ENCODE measurements at places on chromosomes 3 and 15.

- no peak overlapping the region for H3K27ac ChIP-seq
- DNase-seq = no peak
- no peaks in the 10 kb centered on the region for H3K4me1 ChIP-seq
- no peaks in the 10 kb centered on the region for H3K27me3 ChIP-seq
Observed at GRCh38 chr3:116453666-116454346, 8.5 kb upstream of the LSAMP start.

GRCh38 chr15:67181221-67181639 lies 73.2 kb downstream of the AAGAB start:
- H3K4me3 ChIP-seq = no peak overlapping the region
- H3K36me3 ChIP-seq = peaks cover 40% of the 10 kb centered on the region
- DNase-seq = no peak

- H3K36me3 ChIP-seq = peaks cover 45% of the 10 kb centered on the region
- peak overlapping the region; percentile 49 for H3K27ac ChIP-seq
- peaks cover 36% of the 10 kb centered on the region for H3K4me1 ChIP-seq
- no peak overlapping the region for H3K4me3 ChIP-seq
Observed at GRCh38 chr3:184334470-184335158, 2.8 kb upstream of the FAM131A start.

DNA sequence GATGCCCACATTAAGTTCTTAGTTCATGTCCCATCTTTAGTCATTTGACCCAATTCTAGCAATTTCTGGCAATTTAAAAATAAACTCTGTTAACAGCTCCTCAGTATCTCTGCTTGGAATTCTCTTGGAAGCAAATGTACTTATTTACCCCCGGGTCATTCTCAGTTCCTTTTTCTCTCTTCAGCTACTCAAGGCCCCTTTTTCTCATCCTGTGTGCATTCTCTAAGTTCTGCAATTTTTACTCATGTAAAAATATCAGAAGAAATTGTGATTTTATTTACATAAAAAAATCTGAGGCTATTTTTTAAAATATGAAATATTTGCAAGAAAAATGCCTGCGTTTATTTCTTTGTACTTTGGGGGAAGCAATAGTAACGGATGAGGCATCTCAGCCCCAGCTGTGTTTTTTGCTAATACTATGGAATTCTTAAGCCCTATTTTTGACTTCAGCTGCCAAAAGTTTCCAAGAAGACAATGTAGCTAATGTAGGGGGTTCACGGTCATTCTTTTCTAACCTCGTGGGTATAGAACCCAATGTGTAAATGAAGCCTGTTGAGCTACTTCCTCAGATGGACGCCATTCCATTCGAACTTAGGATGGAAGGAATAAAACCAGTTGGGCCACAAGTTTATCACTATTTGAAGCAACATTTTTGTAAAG lies 20.0 kb downstream of the CERS3 start:
- no peak for DNase-seq
- no peak overlapping the region for H3K4me3 ChIP-seq
- H3K4me1 ChIP-seq = no peaks in the 10 kb centered on the region
- H3K27me3 ChIP-seq = no peaks in the 10 kb centered on the region
- H3K36me3 ChIP-seq = no peaks in the 10 kb centered on the region

DNA sequence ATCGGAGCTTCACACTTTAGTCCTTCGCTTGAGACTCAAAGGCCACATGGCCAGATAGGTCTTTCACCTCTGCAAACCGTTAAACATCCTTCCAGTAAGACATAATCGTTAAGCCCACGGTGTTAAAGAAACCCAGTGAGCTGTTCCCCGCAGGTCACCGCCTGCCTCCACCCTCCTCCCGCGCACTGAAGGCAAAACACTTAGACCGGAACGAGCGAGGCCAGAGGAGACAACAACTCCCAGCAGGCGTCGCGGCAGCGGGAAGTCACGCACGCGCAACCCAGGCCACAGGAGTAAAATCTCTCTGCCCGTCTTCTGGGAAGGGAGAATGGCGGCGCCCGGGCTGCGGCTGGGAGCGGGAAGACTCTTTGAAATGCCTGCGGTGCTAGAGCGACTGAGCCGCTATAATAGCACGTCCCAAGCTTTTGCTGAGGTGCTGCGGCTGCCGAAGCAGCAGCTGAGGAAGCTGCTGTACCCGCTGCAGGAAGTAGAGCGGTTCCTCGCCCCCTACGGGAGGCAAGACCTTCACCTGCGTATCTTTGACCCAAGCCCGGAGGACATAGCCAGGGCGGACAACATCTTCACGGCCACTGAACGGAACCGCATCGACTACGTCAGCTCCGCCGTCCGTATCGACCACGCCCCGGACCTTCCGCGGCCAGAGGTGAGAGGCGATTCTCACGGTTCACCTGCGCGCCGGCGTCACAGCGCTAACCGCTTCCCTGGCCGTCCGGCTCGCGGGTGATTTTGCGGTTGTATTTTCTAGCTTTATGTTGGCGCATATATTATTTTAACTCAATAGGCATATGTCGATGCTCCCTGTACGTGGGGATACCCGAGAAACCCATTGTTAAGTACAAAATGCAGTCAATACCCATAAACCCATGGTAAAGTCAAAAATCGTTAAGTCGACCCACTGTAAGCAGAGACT lies at the start of gene GTPBP8:
GTPBP8 (plus strand) TSS at position 313 of the 931 bp plus-strand sequence; CDS start at position 329, 16 bp downstream.
- peak within 1 kb of the TSS; percentile 84 for H3K27ac ChIP-seq
- peak; percentile 94 for DNase-seq
- no peaks in the 10 kb centered on the region for H3K4me1 ChIP-seq
- peak within 1 kb of the TSS; percentile 83 for H3K4me3 ChIP-seq

- no peak overlapping the region for H3K4me3 ChIP-seq
- no peaks in the 10 kb centered on the region for H3K4me1 ChIP-seq
- H3K36me3 ChIP-seq = no peaks in the 10 kb centered on the region
- DNase-seq = no peak
- no peak overlapping the region for H3K27ac ChIP-seq
- no peaks in the 10 kb centered on the region for H3K27me3 ChIP-seq
Observed at GRCh38 chr3:148077318-148077923, 620.3 kb upstream of the AGTR1 start.

DNA sequence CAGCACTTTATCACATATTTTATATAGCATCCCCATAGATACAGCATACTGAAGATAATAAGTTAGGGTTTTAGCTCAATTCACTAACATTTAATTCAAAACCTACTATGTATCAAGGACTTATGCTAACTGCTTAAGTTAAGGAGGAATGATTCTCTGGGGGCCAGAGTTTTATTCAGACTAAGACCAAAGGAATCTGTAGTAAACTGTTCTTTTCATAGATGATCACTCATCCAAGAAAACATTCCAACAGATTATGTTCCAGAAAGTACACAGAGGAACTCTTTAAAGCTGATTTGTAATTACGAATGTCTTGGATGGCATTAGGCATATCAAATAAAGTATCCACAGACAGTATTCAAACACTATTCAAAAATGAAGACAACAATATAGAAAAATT lies 226.4 kb downstream of the SCAPER start:
- no peaks in the 10 kb centered on the region for H3K27me3 ChIP-seq
- no peaks in the 10 kb centered on the region for H3K36me3 ChIP-seq
- DNase-seq = no peak
- no peak overlapping the region for H3K4me3 ChIP-seq

DNA sequence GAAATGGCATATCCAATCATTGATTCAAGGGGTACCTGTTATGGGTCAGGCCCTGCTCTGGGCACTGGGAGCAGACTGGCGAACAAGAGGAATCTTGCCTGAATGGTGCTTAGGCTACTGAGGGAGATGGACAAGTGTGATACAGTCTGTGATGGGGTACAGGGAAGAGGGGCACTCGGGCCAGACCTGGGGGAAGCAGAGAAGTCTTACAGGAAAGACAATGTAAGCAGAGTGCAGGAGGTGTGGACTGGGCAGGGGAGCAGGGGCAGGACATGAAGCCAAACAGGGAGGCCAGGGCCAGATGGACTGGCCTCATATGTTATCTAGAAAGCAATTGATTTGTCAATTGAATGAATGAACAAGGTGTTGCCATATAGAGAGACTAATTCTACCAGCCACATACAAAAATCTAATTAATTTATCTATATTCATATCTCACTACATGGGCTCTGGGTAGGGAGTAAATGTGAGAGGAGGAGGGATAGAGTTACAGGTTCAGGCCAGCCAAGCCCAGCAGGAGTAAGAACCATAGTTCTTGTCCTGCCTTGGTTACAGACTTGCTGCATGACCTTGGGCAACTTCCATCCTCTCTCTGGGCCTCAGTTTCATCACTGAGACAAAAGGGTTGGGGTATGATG lies 3.6 kb upstream of the IGDCC4 start:
- no peaks in the 10 kb centered on the region for H3K36me3 ChIP-seq
- H3K27ac ChIP-seq = no peak overlapping the region
- no peak for DNase-seq
- no peak overlapping the region for H3K4me3 ChIP-seq
- peaks cover 11% of the 10 kb centered on the region for H3K4me1 ChIP-seq
- peaks cover 14% of the 10 kb centered on the region for H3K27me3 ChIP-seq

DNA sequence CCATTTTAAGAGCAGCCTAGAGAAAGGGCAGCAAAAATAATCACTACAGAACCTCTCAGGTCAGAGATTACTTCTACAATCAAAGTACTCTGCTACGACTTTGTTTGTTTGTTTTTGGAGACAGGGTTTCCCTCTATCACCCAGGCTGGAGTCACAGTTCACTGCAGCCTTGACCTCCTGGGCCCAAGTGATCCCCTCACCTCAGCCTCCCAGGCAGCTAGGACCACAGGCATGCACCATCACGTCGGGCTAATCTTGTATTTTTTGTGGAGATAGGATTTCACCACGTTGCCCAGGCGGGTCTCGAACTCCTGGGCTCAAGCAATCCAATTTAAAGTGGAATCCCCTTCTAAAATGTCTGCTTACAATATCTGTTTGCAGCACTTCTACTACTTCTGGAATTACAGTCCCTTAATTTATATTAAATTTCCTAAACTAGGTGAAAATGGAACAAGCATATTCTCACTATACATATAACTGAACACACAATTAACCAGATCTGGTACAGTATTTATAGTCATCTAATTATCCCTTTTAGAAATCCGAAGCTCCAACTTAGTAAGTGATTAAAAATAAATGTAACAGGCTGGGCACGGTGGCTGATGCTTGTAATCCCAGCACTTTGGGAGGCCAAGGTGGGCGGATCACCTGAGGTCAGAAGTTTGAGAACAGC lies 4.4 kb downstream of the UACA start:
- no peaks in the 10 kb centered on the region for H3K27me3 ChIP-seq
- H3K4me1 ChIP-seq = peaks cover 4% of the 10 kb centered on the region
- H3K36me3 ChIP-seq = no peaks in the 10 kb centered on the region
- H3K4me3 ChIP-seq = no peak overlapping the region
- no peak overlapping the region for H3K27ac ChIP-seq
- no peak for DNase-seq

All from trophoblast cell (in vitro differentiated cells and primary cell).